ENCODE measurements at places on chromosomes 3 and 15.

DNA sequence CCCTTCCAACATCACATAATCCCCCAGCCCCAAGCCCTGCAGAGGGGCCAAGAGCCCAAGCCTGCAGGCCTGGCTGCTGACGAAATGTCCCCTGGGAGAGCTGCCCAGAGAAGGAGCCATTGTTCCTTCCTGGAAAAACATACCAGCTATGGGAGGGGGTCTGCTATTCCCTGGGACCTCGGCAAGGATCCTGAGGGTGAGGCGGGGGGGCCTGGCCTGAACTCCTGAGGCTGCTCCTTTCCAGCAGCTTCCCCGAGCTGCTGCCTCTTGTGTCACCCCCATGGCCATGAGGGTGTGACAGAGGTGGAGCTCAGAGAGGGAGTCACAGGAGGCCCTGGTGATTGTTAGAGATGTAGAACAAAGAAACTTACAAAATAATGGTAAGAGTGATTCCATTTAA lies 12.9 kb downstream of the LOXL1 start:
- no peak for DNase-seq

DNA sequence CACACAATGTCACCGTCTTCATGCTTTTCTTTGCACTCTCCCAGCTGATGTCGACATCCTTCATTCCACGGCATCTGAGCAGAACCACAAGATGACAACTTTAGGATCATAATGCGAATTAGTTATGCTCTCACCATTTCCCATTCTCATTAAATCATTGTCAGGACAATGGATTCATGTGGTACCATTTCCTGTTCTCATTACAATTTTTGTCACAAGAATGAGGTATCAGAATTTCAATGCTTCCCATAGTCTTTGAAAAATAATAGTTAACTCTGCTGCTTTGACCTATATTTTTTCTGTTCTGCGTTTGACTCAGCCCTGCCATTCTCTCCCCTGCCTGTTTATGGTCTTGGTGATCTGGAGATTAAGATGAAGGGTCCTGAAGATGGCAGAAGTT lies 175.7 kb upstream of the MDFIC2 start:
- DNase-seq = no peak

DNA sequence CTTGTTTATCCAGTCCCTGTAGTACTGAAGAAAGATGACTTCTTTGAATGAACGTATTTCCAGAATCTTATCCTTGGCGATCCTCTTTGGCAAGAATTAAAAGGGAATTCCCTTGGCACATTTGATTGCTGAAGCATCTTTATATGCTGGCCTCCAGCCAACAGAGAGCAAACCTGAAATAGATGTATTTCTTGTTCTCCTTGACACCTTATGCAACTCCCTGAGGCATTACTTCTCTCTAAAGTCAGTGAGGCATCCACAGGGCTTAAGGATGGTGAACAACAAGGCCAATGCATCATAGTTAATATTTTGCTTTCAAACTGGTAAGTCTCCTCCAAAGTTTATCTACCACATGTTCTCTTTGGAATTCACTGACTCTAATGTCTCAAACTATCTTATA lies 450.9 kb upstream of the THRB start:
- no peak for DNase-seq

- DNase-seq = no peak
Measured at GRCh38 chr15:50440932-50441331, 16.7 kb downstream of the USP8 start.

- DNase-seq = peak; percentile 44
Measured at GRCh38 chr15:96171853-96172296, 158.6 kb upstream of the NR2F2 start.

GRCh38 chr3:126501736-126502135 lies 15.8 kb downstream of the UROC1 start:
- DNase-seq = no peak

DNA sequence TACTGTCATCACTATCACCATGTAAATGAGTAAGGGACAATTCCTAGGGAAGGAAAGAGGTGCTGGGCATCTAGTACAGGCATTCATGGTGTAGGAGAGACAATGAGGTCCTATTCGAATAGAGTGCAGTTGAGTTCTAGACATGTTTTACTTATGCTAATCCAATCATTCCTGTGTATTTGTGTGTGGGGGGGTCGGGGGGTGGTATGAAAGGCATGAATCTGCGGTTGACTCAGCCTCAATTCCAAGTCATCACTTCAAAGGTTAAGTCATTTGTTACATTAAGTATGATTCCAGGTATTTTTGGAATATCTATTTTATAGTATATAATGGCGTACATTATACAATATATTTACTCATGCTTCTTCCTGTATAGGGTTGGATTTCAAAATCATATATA lies 163.1 kb upstream of the GALNT15 start:
- DNase-seq = peak; percentile 43

GRCh38 chr3:135106445-135106844 lies 311.4 kb downstream of the EPHB1 start:
- DNase-seq = peak; percentile 56

- peak; percentile 58 for DNase-seq
Measured at GRCh38 chr15:66631616-66632263, 65.9 kb upstream of the LCTL start.

- DNase-seq = no peak
Measured at GRCh38 chr3:106121491-106122289, 252.9 kb upstream of the CBLB start.

All from astrocyte of the hippocampus (primary cell).